ENCODE measurements at places on chromosomes 3 and 15. TPM values are rescaled to one million over a fixed set of nuclear protein-coding genes. Genes with fewer than 3 reads are reported as not detected.

LRRC34 gene
- 10.2 TPM for total RNA-seq

COPG1 gene
- total RNA-seq = 331 TPM

KLHL40 gene
- total RNA-seq = not detected

BMF gene
- total RNA-seq = 4.3 TPM

TJP1 gene
- total RNA-seq = 16.7 TPM

ST6GAL1 gene
- total RNA-seq = 26.2 TPM

SLC6A11 gene
- total RNA-seq = not detected

GOLGA6L25 gene
- total RNA-seq = not detected

UBAP1L gene
- total RNA-seq = 5.2 TPM

CCR1 gene
- 1.5 TPM for total RNA-seq

HGD gene
- total RNA-seq = under 0.01 TPM

Data from melanocyte of skin (primary cell).